RWPE1 (cell line): ENCODE measurements at places on chromosomes 12 and 14.

GRCh38 chr12:68271346-68271745 is 17.9 kb upstream of the IL22 start:
- no peak for DNase-seq

DNA sequence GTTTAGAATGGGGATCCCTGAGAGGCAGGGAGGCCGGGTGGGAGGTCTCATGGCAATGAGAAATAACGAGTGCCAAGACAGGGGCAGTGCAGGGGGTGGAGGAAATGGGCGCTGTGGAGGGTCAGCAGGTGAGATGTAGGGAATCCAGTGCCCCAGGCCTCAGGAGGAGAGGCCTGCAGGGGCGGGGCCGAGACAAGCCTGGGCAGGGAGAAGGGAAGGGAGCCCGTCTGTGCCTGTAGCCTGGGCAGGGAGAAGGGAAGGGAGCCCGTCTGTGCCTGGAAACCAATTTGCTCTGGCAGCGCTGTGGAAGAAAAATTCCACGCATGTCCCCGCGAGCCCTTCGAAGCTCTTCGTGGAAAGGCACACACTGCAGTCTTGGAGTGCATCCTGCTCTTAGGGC is 10.6 kb upstream of the NCOR2 start:
- peak; percentile 75 for DNase-seq

- DNase-seq, result no peak
Measured at GRCh38 chr12:122308811-122309210, 42.5 kb upstream of the VPS33A start.

GRCh38 chr12:34289431-34290380 is 267.4 kb downstream of the ALG10 start:
- DNase-seq, result no peak

GRCh38 chr12:32146074-32146873 is 39.6 kb downstream of the BICD1 start:
- DNase-seq, result no peak

- no peak for DNase-seq
Measured at GRCh38 chr12:116594325-116595038, 35.3 kb downstream of the MAP1LC3B2 start.

- no peak for DNase-seq
Measured at GRCh38 chr14:60276347-60276746, 27.3 kb downstream of the PPM1A start.

- no peak for DNase-seq
Measured at GRCh38 chr12:4843907-4844306, 65.8 kb upstream of the KCNA1 start.

DNA sequence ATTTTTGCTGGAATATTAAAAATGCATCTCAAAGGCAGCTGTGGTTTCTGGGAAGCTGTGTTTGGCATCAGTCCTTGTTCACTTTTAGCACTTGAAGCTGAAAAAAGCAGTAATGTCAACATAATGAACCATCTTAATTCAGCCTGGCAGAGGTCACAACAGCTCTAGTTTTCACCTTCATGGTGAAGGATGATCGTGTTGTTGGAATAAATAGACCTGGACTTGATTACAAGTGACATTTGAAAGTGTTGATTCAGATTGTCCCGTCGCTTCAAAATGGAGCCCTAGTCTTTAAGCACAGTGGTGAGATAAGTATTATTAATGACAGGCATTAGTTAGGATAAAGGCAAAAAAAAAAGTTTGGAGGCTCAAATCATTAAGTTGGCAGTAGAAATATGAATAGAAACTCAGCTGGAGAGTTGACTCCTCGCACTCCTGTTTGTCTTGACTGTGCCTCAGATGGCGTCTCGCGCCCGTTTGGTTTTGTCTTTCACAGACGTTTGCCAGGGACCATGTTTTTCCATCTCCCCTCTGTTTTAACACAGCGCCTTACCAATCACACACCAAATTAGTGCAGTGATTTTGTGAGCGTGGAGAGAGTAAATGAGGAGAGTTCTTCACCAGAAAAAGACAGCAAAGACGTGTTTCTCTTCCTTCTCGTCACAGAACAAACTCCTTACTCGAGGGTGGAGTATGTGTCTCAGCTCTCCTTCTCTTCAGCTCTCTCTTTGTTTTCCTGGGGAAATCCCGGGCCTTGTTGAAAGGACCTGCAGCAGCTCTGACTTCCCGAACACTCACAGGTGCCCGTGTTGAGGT is 53.4 kb upstream of the MMP17 start:
- DNase-seq, result no peak

- no peak for DNase-seq
Measured at GRCh38 chr12:53179687-53180219, 769 bp upstream of the ZNF740 start.

- no peak for DNase-seq
Measured at GRCh38 chr14:49895480-49895879, 2.6 kb downstream of the ARF6 start.

GRCh38 chr12:94025068-94025467 is 123.3 kb upstream of the PLXNC1 start:
- DNase-seq, result no peak

DNA sequence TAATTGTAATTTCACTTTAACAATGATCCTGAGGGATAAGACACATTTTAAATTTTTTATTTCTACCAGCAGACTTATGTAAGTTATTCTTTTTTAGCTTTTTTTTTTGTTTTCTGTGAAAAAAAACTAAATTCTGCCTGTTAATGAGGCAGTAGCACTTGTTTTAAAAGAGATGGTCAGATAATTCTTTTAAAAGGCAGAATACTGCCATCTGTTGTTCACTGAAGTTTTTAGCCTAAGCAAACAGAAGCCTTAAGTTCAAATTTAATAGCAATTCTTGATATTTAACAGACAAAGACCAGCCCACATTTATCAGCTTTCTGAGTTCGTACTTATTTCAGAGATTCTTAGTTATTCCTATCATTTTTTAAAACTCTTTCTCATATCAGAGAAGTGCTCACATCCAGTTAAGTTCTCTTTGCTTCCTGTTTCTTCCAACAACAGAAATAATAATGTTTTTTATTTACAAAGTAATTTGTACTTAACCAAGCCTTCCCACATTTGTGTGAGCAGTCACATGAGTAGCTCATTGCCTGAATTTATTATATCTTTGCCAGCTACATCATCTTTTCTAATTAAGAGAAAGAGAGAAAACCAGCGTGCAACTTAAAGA is 93.4 kb upstream of the SLCO1C1 start:
- peak; percentile 1 for DNase-seq

- DNase-seq, result no peak
Measured at GRCh38 chr12:1639538-1639937, 10.5 kb downstream of the WNT5B start.

DNA sequence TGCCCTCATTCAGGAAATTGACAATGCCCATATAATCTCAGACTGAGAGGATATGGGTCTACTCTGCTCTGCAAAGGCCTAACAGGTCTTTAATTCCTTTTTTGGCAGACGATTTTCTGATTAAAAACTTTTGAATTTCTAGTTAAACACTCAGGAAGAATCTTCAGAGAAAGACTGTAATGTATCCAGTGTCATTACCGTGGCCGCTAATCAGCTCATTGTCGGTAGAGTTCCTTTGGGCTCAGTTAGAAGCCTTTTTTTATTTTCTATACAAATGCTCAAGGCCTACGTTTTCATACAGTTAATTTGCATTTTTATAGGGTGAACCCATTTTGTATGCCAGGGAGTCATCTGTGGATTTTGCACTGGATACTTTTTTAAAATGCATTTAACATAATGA is 549.9 kb downstream of the RPS29 start:
- no peak for DNase-seq

DNA sequence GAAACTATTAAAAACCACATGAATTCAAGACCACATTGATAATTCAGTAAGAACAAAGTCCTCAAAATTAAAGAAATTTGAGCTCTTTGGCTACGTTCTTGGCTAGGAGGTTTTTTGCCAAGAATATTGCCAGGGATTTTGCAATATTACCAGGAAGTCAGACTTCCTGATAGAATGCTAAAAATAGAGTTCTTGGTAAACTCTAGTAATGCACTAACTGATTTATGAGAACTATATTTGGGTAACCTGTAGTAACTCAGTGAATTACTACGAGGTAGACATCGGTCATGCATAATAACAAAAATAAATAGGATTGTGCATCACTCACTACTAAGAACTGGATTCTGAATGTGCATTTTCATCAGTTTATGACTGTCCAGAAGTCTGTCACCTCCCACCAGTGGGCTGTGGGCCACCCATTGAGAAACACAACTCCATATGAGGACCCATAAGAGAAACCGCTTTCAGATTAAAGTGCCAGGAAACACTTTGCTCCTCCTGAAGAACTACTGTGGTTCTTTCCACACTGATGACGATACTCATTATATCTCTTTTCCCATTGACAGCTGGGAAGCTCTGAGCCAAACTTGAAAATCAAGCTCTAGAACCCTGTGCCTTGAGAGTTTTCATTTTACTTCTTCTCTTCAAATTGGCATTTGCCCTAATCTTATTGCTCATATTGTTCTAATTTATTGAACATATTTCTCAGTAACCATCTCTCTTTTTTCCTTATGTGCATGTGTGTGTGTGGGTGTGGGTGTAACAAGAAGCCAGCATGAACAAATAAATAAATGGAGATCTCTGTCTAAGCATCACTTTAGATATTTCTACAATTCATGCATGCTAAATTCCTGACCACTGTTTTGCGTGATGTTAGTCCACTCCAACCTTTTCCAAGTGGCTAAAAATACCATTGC is 116.6 kb downstream of the BCL11B start:
- DNase-seq, result no peak

GRCh38 chr12:66066929-66067523 is 63.5 kb downstream of the LLPH start:
- DNase-seq, result no peak

- no peak for DNase-seq
Measured at GRCh38 chr14:91332171-91332985, 85.2 kb downstream of the CCDC88C start.

GRCh38 chr12:659090-659683 is 4.1 kb downstream of the NINJ2 start:
- no peak for DNase-seq

DNA sequence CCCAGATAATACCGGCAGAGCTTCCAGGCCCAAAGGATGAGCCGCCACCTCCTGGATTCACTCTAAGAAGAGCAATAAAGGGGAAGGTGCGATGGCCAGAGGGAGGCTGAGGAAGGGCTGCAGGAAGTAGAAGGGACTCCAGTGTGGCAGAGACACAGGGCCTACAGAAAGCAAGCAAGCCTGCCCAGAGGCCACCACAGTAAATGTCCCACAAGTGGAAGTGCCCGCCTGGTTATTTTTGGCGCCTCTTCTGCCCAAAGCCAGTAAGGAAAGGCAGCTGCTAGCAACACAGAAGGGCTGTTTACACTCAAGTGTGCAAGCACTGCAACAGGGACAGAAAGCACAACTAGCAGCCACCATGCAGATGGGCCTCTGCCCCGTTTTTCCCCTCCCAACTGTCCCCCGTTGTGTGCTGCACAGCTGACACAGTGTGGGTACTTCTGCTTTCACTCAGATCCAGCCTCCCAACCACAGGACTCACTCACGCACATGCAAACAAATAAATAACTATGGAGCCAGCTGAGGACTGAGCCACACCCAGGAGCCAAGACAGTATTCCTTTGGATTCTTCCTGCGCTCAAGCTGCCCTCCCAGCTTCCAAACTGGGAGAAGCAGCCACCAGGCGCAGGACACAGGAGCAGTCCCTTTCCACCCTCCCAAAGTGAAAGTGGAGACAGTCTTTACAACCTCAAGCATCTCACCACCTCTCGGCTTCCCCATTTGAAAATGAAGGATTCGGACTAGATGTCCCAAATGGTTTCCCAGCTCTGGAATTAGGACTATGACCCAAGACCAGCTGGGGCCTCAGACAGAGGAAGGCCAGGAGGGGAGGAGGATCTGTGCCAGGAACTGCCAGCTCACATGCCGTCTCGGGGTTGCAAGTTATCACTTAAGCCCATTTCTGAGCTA is 40.0 kb upstream of the PNMA1 start:
- no peak for DNase-seq

- no peak for DNase-seq
Measured at GRCh38 chr12:113766131-113766878, 199.8 kb downstream of the RBM19 start.

- no peak for DNase-seq
Measured at GRCh38 chr12:38682521-38682920, 222.9 kb downstream of the CPNE8 start.

- no peak for DNase-seq
Measured at GRCh38 chr12:3364226-3364625, 126.8 kb upstream of the PRMT8 start.

- no peak for DNase-seq
Measured at GRCh38 chr12:126895951-126896913, 1370.7 kb upstream of the TMEM132C start.

DNA sequence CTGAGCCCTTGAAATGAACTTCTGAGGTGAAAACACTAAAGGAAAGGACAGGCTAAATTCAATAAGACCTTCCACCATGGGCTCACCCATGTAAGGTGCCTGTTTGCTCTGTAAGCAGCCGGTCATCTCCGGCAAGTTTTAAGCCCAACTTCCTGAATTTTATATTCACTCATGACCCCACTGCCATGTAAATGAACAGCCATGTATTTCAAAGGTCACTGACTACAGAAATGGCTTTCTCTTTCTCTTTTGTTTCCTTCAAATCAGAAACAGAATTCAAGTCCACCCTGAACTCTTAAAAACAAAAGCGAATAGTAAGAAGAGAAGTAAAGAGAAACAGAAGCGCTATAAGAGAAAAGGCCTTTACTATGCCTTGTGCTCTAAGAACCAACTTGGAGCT is 61.7 kb upstream of the OVCH1 start:
- no peak for DNase-seq

DNA sequence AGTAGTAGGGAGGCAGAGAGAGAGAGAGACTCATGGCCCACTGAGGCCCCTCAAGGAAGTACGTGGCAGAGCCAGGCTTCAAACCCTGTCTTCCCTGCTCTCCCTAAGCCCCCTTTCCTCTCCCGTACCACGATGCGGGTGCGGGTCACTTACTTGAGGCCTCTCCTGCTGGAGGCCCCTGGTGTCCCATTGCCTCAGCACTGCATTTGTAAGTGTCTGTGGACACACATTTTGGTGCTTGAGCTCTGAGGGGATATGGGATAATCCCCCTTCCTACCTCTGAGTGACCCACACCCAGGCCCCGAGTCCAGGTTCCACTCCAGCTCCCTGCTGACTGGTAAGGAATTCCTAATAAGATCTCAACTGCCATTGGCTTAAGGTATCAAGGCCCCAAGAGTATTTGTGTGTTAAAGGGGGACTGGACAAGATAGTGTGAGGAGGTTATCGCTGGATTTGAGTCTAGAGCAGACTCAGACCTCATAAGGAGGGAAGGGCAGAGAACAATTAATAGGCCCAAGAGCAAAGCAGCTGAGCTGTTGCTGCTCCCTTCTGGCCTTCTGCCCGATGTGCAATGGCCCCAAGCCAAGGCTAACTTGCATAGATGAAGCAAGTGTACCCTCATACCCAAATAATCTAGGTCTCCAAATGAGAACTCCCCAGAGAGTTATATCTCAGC is 71.9 kb downstream of the CRACR2A start:
- DNase-seq, result no peak

DNA sequence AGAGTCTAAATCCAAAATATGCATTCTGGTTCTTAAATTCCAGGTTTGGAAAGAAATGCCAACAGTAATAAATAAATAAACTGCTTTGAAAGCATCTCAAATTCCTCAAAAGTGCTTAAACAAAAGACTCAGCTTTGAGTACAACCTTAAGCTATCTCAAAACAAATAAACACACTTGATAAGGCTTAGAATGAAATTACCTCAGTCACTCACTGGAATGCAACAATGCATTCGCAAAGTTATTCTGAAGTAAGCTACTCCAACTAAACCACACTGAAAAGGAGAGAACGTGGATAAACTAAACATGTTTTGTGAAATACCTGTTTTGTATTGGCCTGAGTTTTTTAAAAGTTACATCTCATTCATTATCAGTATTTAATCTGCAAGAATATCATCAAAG is 1.2 kb downstream of the SPTSSA start:
- DNase-seq, result no peak
